ENCODE measurements at places on chromosomes 2 and 18.

GRCh38 chr2:121644715-121645114 is 4.5 kb downstream of the CLASP1 start:
- DNase-seq = no peak

GRCh38 chr2:231951452-231952035 is 10.0 kb upstream of the DIS3L2 start:
- DNase-seq = no peak

DNA sequence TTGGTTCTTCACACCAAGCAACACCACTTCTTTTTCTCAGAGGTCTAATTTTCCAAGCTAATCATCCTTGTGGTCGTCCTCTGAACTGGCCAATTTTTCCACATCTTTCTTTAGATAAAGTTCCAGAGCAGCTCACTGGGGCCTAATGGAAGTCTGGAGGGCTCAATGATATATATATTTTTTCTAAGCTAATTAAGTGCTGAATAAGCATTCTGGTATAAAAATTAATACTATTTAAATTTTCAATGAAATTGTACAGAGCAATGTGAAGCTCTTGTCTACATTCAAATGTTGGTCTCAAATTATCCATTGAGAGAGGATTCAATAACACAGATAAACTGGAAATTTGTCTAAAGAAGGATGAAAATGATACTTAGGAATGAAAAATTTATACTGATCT is 866.6 kb downstream of the ERBB4 start:
- DNase-seq = no peak

DNA sequence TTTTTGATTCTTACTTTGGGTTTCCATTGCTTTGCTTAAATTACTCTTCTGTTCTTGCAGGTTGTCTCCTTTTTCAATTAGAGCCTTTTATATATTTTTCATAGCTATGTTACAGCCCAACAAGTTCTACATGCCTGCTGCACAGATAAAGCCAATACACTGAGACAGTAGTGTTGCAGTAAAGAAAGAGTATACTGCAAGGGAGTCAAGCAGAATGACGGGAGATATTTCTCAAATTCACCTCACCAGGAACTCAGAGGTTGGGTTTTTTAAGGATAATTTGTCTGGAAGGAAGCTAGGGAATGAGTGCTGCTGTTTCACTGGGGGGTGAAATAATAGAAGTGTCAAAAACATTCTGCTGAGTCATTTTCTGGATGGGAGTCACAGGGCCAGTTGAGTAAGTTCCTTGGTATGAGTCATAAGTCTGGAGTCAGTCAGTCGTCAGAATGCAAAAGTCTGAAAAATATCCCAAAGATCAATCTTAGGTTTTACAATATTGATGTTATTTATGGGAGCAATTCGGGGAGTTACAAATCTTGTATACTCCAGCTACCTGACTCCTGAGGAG is 193.0 kb upstream of the RGPD4 start:
- DNase-seq = no peak

GRCh38 chr18:57077786-57078552 is 68.9 kb upstream of the BOD1L2 start:
- no peak for DNase-seq

- DNase-seq = no peak
Measured at GRCh38 chr2:9769171-9770005, 73.9 kb upstream of the TAF1B start.

DNA sequence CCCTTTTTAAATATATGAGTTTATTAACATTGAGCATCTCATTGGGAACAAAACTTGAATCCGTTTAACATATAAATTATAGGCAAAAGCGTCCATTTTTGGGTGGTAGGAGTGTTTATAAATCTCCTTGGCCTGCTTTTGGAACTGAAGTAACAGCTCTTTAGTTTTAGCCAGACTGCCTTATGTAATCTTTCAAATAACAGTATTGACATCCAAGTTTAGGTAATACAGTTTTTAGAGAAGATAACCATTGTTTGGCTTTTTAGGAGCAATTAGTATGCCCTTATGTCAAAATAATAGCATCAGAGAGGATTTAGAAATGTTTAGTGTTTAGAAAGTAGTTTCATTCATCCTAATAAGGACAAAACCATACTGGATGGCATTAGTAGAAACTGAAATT is 361.9 kb downstream of the ARHGAP15 start:
- no peak for DNase-seq

GRCh38 chr2:71462056-71462605 is 8.8 kb downstream of the DYSF start:
- no peak for DNase-seq

- DNase-seq = no peak
Measured at GRCh38 chr2:126227250-126227649, 428.7 kb upstream of the GYPC start.

- DNase-seq = no peak
Measured at GRCh38 chr2:134446383-134447017, 192.6 kb downstream of the MGAT5 start.

DNA sequence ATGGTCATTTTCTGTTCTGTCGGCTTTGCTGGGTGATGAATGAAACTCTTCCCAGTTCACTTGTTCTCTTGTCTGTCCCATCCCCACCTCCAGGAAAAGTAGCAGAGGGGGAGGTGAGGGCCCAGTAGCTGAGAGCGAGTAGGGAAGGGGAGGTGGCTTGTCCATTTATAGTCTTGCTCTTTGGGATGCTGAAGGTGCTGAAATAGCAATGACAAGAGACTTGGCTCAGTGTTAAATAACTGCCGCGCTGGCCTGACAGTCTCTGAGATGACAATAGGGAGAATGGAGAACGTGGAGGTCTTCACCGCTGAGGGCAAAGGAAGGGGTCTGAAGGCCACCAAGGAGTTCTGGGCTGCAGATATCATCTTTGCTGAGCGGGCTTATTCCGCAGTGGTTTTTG is at the start of gene SMYD1:
SMYD1 (plus strand) TSS at position 228 of the 400 bp plus-strand sequence; CDS start at position 268, 40 bp downstream.
- no peak for DNase-seq

DNA sequence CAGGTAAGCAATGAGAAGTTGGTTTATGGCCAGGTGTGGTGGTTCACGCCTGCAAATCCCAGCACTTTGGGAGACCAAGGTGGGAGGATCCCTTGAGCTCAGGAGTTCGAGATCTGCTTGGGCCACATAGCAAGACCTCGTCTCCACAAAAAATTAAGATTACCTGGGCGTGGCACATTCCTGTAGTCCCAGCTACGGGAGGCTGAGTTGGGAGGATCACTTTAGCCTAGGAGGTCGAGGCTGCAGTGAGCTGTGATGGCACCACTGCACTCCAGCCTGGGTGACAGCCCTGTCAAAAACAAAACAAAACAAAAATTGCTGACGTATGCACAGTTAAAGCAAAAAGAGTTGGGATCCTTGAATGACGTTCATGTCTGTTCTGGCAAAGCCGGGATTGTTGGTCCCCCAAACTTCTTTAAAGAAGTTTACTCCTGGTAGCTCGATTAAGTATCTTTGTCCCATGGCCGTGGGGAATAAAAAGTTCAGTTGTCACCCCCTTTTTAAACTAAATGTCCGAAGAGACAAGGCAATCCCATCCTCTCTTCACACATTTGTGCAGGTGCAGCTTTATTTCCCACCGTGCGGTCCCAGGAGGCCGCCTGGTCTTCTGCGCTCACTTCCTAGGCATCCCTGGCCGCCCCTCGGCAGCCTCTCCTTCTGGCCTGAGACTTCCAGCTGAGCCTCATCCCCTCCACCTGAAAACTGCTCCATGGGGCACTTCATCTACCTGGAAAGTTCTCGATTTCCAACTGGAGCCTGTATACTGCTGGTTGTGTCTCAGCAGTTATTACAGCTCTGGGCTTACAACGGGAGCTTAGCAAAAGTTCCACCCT is 762 bp upstream of the SPOPL start:
- no peak for DNase-seq

DNA sequence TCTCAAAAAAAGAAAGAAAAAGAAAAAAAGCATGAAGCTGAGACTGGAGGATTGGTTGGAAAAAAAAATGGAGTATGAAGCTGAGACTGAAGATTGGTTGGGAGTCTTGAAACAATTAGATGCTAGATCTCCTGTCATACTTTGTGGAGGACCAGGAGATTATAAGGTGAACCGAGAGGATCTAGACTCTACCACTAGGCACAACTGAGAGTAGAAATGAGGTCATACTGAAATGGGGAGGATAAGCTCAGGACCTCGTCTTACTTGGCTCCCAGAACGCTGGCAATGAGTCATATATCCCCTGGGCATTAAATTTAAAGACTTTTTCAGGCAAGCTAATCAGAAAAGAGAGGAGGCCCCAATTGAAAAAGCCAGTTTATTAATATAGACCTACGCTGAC is 3.3 kb upstream of the ORC2 start:
- DNase-seq = no peak

- DNase-seq = no peak
Measured at GRCh38 chr2:5695654-5696403, 3.6 kb downstream of the SOX11 start.

DNA sequence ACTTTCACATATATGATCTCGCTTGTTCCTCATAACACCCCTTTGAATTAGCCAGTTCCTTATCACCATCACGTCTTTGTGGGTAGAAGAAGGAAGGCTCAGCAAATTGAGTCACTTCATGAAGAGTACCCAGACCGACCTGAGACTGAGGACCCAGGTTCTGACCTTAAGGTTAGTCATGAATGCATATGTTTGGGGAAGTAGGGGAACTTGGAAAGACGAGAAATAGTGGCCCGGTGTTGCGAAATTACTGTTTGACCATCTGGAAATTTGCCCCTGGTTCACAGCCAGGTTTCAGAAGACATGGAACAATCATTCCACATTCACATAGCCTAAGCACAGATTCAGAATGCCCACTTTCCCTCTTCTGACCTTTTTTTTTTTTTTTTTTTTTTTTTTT is 59.8 kb downstream of the MEIS1 start:
- no peak for DNase-seq

- no peak for DNase-seq
Measured at GRCh38 chr2:7801212-7801611, 880.6 kb upstream of the ID2 start.

- DNase-seq = no peak
Measured at GRCh38 chr2:215421859-215422461, 13.9 kb downstream of the FN1 start.

- DNase-seq = no peak
Measured at GRCh38 chr2:230423851-230424458, 8.0 kb downstream of the SP100 start.

DNA sequence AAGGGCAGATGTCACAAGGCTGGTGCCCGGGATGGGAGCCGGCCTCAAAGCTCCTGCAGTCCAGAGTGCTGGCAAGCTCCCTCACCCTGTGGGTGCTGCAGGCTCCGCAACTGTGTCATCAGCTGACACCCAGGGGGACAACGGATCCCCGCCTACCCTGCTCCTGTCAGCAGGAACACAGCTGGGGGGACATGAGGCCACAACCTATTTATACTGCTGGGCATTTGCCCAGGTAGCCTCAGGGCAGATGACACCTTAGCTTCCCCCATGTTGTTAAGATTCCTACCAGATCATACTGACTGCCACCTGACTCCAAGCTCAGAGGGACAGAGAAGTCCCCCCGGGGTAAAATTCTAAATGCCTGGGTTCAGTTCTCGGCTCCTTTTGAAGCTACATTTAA is 1.2 kb downstream of the ANKRD23 start:
- no peak for DNase-seq

DNA sequence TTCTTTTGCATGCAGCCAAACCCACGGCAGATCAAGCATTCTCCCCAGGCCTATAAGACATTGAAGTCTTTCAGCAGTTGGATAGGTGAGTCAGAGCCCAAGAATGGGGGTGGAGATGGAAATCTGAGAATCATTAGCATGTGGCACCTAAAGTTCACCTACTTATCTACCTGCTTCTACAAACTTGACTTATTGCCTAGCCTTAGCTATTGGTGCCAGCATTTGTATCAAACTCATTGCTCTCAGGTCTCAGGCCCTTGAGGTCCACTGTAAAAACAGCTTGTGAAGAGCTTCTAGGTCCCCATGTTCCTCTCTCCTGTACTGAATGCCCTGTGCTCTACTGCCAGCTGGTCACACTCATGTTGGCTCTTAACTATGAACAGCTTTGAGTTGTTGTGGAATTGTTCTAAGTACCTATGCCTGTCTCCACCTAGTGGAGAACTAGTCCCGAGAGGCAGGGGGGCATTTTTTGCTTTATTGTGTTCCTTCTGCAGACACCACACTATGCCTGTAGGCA is 278.4 kb upstream of the SPRED2 start:
- no peak for DNase-seq

DNA sequence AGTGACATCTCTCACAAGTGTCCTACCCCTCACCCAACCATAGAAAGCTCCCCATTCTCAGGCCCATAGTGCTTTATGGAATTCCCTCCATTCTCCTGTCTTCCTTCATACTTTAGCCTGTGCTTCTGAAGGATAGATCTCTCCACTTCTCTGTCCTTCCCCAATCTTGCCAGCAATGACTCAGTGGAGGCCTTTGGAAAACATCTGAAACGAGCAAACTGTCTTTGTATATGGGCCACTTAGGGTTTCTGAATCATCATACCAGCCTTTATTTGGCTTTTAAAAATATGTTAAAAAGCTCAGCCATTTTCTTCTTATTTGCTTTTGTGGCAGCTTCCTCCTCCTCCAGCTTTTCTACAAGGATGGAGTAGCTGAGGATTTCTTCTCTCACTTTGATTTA is 65.6 kb upstream of the ZNF385B start:
- no peak for DNase-seq

DNA sequence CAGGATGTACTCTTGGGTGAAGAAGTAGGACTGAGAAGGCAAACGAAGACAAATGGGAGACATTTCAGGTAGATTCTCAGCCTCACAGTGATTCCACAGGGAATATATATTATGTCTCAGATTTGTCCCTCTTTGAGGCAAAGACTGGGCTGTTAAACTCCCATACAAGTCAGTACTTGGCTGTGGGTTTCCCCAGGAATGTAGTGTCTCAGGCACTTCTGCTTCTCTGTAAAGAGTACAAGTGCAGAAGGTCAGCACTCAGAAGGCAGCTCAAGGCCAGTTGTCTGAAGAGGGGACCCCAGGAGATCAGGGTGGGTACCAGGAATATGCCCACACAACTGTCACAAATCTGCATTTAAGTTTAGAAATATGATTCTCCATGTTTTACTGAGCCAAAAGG is 39.9 kb upstream of the COBLL1 start:
- no peak for DNase-seq

- no peak for DNase-seq
Measured at GRCh38 chr18:35000457-35000856, 40.8 kb upstream of the MAPRE2 start.

- DNase-seq = no peak
Measured at GRCh38 chr2:39663187-39663930, 2.4 kb upstream of the TMEM178A start.

- no peak for DNase-seq
Measured at GRCh38 chr18:33699372-33699771, 121.4 kb downstream of the ASXL3 start.

GRCh38 chr2:116160657-116161056 is 1653.8 kb upstream of the DDX18 start:
- DNase-seq = no peak

DNA sequence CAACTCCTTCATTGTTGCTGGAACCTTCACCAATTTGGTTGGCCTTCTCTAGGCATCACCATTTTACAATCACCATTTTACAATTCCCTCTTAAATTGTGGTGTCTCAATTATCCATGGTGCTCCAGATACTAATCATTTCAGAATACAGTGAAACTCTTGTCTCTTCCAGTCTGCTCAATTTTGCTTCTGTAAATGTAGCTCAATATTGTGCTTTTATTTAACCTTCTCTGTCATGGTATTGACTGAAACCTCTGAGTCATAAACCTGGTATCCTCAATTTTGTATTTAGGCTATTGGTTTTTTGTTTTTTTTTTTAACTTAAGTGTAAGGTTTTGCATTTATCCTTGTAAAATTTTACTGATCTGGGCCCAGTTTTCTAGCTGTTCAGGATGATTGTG is 16.1 kb downstream of the STRADB start:
- DNase-seq = no peak

- DNase-seq = no peak
Measured at GRCh38 chr2:120498576-120499394, 152.8 kb downstream of the INHBB start.
